Activated T-helper 1 cell treated with anti-CD3 and anti-CD28 coated beads, Interleukin-2, amount 50 U/mL, for 16 hours (primary cell): ENCODE measurements at places on chromosomes 6 and 20.

DNA sequence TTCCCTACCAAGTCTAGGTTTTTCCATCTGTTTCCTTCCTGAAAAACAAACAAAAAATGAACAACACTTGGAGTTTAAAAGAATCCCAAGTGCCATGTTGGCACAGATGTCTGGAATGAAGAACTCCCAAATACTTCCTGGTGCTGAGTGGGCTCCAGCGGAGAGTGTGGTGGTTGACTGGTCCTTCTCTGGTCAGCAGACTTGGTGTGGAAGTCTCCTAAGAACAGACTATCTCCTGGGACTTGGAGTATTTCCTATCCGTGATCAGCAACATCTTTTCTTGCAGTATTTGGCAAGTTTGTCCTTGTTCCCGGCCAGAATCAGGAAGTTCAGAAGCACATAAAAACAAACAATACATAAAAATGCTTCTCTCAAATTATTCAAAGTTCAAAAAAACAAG is 154.1 kb downstream of the MTFR2 start:
- DNase-seq, result no peak

GRCh38 chr20:37990571-37991151 is 42.6 kb downstream of the TTI1 start:
- no peak for DNase-seq

GRCh38 chr6:93848031-93848742 is 428.8 kb upstream of the EPHA7 start:
- DNase-seq, result no peak

GRCh38 chr20:59737073-59737666 is 132.8 kb downstream of the PHACTR3 start:
- DNase-seq, result no peak

DNA sequence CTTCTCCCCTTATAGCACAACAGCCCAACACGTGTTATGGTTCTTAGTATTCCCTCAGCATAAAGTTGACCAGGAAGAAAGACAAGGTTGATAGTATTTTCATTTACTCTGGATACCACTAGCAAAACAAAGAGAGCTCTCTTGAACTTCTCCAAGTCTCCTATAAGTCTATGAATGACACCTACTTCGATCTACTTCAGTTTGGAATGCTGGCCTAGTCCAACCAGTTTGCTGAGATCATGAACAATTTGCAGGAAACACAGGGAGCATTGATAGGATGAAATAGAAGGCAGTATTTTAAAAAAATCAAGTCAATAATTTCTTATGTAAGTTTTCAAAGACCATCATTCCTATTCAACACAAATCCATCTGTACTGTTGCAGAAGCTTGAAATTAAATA is 93.6 kb downstream of the GJA10 start:
- DNase-seq, result no peak

DNA sequence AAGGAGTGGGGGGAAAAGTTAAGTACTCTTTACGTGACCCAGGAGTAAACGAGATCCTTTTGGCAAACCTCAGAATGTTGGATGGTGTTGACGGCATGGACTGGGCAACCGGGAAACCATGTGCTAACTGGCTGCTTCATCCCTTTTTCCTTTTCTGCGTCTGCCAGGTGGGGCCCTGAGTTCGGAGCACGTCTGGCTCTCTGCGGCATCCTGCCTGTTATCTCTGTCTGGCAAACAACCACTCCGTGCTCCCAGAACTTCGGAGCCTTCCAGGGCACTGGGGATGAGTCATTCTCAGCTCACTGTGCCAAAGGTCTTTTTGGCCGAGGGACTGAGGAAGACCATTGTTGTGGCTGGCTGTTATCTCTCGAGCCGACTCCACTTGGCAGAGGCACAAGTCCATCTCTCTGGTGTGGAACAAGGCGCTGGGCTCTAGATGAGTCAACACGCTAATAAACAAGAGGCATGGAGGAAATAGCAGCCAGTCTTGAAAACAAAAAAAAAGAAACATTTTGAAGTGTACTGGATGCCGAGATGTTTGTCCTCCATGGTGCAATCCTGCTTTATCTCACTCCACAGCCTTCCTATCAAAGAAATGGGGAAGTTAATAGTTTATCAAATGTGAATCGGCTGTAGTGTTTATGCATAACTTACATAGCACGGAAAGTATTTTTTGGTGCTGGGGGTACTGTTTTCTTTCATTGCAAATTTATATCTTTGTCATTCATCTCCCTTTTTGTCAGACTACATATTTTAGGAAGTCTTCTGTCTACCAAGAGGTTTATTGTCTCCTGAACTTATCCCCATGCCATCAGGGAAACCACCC is 64.6 kb upstream of the TXNDC5 start:
- no peak for DNase-seq

- DNase-seq, result no peak
Observed at GRCh38 chr6:122098201-122098678, 301.2 kb upstream of the HSF2 start.

- no peak for DNase-seq
Observed at GRCh38 chr20:58877976-58878360, 25.5 kb downstream of the GNAS start.

DNA sequence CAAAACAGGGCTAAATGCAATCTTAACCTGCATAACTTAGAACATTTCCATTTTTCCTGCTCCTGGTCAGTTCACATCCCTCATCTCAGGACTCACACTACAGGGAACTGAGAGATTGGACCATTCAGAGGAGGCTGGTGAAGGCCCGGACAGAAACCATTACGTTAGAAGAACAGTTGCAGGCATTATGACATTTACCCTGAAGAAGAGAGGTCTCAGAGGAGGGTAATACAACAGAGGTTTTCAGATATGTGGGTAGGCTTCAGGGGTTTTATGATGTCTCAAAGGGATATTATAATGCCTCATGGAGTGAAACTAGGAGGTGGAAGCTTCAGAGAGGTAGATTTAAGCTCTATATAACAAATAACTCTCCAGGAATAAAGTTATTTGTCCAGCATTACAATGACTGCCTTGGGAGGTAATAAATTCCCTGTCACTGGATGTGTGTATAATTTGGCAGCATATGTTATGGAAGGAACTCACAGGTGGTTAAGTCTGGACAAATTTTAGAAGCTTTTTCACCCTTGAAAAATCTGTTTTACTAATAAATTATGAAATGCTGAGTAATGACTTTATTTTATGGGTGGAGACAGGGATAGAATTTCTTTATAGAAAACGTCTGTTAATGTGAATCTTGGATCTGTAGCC is 36.7 kb upstream of the RIPOR2 start:
- no peak for DNase-seq

GRCh38 chr6:167577891-167578361 is 248.8 kb upstream of the AFDN start:
- no peak for DNase-seq

DNA sequence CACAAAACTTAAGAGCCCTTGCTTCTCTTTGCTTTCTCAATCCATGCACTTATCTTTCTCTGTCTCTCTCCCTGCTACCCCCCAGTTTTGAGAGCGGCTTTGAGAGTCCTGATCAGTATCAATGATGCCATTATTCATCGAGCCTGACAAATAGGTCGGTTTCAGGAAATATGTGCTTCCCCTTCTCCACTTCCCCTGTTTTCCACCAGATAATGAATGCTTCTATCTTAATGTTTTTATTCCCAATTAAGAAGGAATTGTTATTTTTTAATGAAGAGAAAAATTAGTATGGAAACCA is 117.7 kb downstream of the KIF13A start:
- no peak for DNase-seq

GRCh38 chr20:37296371-37296770 is 6.9 kb downstream of the MANBAL start:
- DNase-seq, result no peak

DNA sequence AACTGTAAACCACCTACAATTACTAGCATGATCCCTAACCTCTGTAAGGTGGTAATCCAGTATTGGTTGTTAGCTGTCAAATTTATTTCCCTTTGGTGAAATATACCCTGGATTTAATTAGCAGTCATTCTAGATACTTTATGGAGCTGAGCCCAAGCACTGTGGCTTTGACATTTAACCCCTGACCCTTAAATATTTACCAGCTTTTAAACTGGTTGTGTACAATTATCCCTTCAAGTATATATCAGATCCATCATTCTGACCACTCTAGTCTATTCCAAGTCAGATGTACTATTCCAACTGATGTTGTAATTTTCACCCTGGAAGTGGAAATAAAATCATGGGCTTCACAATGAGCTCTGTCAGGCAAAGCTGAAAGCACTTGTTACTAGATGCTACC is 229.6 kb downstream of the FOXC1 start:
- no peak for DNase-seq

DNA sequence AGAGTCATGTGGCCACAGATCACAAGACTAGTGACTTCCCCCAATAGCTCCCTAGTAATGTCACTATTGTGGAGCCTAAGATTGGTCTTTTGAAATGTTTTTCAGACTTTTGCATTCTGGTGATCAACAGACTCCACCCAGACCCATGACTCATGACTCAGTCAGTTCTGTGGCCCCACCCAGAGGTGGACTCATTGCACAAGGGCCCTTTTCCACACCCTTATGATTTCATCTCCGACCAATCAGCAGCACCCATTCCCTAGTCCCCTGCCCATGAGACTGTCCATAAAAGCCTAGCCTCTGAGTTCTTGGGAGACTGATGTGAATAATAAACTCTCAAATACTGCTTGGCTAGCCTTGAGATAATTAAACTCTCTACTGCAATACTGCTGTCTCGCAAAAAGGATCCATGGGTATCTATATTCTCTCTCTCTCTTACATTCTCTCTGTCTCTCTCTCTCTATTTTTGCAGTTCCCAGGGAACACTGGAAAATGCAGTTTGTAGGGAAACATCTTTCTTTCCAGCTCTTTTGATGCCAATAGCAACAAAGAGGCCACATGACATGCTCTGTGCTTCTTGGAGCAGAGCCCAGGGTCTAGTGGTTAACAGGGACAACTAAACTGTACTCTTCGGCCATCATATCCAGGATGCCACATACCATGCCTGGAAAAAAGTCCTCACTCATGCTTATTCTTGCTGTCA is 71.3 kb upstream of the IYD start:
- DNase-seq, result no peak

- peak; percentile 23 for DNase-seq
Observed at GRCh38 chr6:209432-210103, 82.7 kb upstream of the DUSP22 start.

- no peak for DNase-seq
Observed at GRCh38 chr6:97029552-97029951, 105.0 kb downstream of the KLHL32 start.

GRCh38 chr20:38202982-38203293 is 37.9 kb upstream of the TGM2 start:
- DNase-seq, result no peak

GRCh38 chr6:113451049-113451448 is 406.1 kb upstream of the MARCKS start:
- DNase-seq, result no peak

- no peak for DNase-seq
Observed at GRCh38 chr6:9398071-9398766, 962.9 kb upstream of the SLC35B3 start.

DNA sequence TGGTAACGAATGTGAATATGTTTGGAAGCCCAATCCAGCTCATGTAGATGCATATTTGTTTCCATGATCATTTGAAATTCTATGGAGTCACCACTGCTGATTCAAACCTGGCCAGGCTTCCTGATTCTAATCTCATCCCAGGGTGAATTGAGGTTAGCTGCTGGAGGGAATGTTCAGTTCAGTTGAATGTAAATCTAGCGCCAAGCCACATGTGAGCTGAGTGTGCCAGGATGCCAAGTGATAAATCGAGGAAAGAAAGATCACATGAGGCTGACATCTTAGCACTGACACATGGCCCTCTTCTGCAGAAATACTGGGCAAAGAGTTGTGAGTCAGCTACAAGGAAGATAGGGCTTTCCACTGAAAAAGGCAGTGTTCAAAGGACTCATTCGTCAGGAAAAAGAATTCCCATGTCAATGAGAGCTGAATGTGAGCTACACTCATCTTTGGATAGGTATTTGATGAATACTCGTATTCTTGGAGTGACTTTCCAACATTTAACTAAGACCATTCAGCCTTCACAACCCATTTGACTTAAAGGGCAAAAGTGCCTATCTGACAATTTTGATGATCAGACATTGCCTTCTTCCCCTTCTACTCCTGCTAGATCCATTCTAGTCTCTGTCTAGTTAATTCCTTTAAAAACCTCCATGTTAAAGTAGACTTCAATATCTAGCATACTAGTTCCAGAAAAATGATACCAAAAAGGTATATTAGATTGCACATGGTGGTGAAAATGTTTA is 172.1 kb downstream of the MTFR2 start:
- DNase-seq, result no peak

GRCh38 chr20:58213121-58213520 is 15.3 kb downstream of the ANKRD60 start:
- DNase-seq, result no peak

DNA sequence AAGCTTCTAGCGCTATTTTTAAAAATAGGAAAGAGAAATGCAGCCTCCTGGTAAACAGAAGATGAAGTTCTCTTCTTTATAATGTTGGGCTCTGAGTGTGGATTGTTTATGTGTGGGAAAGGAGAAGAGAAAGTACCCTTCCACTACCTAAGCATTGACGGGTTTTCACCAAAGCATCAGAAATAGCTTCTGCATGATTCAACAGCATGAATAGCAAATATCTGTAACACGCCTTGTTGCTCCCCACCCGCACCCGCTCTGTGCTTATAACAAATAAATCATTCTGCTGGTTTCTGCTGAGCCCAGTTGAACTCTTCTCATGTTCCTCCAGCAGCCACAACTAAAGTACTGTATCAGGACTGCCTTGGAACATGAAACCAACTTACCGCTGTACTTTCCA is 20.7 kb downstream of the TXLNB start:
- no peak for DNase-seq

DNA sequence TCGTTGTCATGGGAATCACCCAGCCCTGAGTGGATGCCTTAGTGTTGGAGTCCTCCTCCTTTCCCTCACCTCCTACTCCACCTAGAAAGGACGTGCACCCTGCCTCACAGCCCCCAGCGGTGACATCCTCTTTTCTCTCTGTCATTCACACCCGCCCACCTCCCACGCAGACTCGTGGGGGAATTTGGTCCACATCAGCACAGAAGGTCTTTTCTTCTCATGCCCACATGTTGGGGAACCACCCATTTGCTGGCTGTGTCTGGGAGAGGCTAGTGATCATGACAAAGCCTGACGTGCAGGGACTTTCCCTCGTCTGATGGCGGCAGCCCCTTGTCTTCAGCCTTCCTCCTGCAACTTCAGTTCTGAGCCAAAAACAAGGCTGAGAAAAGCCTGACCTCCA is 96.0 kb upstream of the CNKSR3 start:
- DNase-seq, result no peak

DNA sequence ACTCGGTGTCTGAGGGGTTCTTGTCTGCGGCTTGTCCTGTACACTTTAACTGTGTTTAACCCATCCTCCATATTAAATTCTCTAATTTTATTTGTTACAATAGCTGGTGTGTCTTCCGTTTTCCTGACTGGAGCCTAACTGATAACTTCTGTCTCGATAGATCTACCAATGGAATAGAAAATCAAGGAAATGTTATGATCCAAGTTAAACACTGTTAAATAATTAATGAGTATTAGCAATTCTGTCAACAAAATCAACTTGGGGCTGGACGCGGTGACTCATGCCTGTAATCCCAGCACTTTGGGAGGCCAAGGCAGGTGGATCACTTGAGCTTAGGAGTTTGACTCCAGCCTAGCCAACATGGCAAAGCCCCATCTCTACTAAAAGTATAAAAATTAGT is 81.7 kb downstream of the DNAH8 start:
- DNase-seq, result no peak
